ENCODE measurements at places on chromosomes 11 and 22.

GRCh38 chr22:38731703-38732161, 24.1 kb downstream of the SUN2 start:
- no peak for DNase-seq

DNA sequence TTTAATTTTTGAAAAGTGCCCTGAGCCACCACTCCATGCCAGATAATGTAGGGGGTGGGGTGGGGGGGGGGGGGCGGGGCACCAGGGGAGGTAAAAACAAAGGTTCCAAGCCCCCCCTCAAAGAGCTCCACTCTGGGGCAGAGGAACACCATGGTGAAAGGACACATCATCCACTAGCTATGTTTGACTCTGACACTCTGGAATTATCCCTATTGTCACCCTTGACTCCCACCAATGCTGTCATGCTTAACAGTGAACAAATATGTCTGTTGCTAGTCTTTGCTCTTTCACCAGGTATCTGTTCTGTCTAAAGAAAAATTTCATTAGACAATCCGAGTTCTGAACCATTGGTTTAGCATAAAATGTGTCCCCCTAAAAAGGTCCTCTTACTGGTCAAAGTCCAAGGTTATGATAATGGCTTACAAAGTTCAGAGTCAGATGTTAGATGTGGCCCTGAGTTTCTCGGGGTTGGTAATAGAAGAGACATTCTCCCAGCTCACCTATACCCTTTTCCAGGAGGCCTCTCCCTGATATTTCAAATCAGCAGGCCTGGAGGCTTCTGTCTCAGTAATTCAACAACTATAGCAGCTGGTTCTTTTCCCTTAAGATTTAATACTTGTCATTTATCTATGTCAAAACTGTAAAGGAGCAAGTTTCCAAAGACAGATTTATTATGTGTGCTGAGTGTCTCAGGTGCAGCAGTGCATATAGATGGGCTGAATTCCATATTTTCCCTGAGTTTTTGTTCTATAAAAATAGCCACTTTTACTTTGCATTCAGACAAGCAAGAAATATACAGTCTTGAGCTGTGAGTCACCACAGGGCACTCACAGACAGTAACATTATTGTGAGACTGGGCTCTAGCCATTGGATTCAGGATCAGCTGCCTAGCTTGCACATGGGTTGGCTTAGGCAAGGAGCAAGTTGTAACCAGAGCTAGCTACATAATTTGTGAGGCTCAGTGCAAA, 174.1 kb downstream of the CSNK2A3 start:
- DNase-seq: no peak

GRCh38 chr11:60914633-60915247, 782 bp downstream of the TMEM109 start:
- no peak for DNase-seq

- DNase-seq: no peak
These were observed 103.9 kb downstream of the DBX1 start for GRCh38 chr11:20056109-20056949.

GRCh38 chr22:47281126-47282106, 519.0 kb downstream of the TBC1D22A start:
- no peak for DNase-seq

GRCh38 chr22:44920183-44920582, 89.6 kb downstream of the PHF21B start:
- no peak for DNase-seq

DNA sequence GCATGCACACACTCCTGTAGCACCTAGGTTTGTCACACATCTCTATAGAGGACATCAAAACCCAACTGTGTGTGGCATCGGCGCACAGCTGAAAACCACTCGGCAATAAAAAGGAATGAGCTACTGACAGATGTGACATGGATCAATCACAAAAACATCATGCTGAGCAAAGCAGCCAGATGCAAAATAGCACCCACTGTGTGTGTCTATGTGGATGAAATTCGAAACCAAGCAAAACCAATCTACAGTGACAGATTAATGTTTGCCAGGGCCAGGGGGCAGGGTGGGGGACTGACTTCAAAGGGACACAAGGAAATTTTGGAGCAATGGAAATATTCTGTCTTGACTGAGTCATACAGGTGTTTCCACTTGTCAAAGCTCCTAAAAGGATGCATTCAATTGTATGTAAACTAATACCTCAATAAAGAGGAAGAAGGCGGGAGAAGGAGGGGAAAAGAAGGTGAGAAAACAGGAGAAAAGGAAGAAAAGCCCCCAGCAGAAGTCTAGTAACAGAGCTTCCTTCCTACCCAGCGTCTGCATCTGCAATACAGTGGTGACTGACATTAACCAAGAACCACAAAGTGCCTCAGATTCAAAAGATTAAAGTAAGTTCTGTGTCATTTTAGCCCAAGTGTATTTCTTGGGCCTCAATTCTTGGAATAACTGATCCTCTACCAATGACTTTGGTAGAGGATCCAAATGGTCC, 49.8 kb downstream of the PACSIN2 start:
- DNase-seq: no peak

DNA sequence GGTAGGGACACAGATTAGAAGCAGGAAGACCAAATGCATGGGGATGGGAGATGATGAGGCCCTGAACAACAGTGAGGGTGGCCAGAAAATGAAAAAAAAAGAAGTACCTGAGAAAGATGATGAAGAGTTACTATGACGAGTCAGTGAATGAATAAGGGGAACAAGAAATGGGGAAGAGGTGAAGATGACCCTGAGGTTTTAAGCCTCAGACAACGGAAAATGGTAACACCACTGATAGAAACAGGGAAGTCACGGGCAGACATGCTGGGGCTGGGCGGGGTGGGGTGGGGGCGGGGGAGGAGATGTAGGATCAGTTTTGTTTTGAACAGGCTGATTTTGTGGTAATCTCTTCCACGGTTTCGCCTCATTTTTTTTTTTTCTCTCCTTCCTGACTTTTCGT, 205.1 kb upstream of the CADM1 start:
- DNase-seq: no peak

GRCh38 chr22:42434748-42435425, 2.7 kb upstream of the NFAM1 start:
- no peak for DNase-seq
